ENCODE measurements at places on chromosomes 3 and 15.

- DNase-seq = no peak
Measured at GRCh38 chr3:169493521-169494141, 169.9 kb downstream of the MECOM start.

DNA sequence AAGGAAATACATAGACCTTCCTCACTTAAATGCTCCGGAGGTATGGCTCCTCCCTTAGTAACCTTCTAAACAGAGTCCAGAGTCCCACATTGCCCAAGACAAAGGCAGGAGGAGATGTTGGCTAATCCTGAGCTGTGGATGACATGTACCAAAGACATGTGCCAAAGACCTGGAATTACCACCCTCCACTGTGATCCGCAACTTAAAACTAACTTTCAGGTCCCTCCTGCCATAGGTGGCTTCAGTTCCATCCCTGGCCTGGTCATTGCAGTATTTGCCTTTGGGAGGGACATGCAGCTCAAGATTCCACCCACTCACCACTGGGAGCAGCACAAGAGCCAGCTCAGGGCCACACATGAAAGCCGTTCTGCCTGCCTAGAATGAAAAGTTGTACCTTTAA, 28.0 kb downstream of the MYZAP start:
- DNase-seq = no peak

DNA sequence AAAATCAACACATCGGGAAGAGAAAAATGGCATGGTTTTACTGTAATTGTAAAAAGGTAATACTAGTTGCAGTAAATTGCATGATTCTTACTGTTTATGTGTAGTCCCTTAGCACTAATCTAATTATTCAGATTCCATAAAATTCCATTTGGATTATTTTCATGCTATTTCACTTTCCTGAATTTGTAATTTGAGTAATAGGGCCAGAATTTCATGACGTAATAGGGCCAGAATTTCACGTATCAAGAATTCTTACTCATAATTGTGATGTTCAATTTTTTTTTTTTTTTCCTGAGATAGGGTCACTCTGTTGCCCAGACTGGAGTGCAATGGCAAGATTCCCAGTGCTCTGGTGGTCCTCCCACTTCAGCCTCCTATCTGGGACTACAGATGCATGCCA, 2.9 kb upstream of the U2SURP start:
- DNase-seq = no peak

DNA sequence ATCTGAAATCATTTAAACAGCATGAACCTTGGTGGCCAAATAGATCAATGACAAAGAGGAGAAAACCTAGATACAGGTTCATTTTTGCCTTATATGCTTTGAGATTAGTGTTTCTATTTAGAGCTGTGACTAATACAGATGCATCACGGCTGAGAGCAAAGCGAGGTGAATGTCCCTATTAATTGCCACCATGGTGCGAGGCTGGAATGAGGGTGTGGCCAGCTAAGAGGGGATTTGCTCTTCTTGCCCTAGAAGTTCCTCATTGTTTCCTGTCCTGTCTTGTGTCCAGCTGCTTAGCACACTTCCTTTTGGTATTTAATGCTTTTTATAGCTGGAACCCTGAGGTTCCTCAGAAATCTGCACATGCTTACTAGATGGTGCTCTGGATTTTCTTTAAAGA, 339.1 kb upstream of the RGMA start:
- no peak for DNase-seq

Data from NCI-H774 (cell line).